Activated CD8-positive, alpha-beta memory T cell treated with anti-CD3 and anti-CD28 coated beads for 24 hours (primary cell): ENCODE measurements at places on chromosomes 2 and 18.
A peak's percentile ranks its signal among the peaks of the same experiment; 100 is the strongest.

DNA sequence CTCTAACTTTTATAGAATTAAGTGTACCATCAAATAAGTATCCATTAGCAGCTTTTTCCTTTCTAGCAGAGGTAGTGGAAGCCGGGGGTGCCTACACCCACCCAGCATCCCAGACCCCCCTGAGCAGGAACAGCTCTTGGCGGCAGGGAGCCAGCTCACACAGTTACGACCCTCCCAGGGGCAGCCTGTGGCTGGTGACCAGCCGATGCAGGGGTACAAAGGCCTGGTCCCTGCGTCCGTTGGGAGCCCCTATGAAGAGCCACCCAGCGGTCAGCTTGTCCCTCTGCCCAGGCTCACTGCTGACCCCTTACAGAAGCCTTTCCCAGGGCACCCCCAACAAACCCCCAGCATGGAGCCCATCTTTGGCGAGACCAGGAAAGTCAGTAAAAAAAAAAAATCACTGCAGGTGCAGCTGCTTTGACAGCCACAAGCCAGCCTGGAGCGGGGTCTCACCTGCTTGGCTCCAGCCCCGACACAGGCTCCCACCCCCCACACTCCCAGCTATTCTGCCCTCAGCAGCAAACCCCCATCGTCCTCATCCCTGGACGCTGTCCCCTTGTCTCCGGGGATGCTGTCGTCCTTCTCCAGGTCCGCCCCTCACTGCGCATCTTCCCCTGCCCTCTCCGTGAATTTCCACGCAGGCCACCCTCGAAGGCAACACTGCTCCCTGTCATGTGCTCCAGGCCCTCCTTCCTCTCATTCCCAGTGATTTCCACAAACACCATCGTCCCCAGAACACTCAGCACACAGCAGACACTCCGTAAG lies 43.1 kb downstream of the GPC1 start:
- DNase-seq: no peak

DNA sequence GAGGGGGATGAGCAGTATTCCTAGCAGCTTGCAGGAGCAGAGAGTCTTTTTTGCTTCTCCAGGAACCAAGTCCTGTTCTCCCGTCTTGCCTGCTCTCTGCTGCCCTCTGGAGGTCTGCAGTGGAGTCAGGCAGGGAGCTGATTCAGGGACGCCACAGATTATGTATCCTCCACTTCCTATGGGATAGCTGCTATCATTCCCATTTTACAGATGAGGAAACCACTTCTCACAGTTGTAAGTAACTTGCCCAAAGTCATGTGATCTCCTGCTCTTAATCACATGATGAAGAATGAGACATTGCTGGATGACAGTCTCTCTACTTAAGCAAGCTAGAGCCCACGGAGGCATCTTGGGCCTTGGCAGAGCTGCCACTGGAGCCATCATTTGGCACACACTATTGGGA lies 8.3 kb downstream of the SLC4A5 start:
- peak; percentile 88 for DNase-seq

GRCh38 chr2:24710806-24711205 lies 82.4 kb downstream of the PTRHD1 start:
- no peak for DNase-seq

DNA sequence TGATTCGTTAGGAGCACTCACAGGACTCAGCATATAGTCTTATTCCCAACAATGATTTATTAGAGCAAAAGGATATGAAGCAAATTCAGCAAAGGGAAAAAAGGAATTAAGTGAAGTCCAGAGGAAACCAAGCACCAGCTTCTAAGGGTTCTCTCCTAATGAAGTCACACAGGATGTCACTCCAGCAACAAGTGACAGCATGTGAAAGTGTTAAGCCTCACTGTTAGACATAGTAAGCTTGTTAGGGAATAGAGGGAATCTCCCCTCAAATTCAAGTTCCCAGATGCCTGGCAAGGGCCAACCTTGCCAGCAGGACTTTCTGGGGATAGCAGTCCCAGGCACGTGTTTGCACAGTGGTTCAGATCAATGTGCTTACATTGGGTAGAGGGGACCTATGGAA lies 4.4 kb upstream of the SLC30A6 start:
- no peak for DNase-seq

DNA sequence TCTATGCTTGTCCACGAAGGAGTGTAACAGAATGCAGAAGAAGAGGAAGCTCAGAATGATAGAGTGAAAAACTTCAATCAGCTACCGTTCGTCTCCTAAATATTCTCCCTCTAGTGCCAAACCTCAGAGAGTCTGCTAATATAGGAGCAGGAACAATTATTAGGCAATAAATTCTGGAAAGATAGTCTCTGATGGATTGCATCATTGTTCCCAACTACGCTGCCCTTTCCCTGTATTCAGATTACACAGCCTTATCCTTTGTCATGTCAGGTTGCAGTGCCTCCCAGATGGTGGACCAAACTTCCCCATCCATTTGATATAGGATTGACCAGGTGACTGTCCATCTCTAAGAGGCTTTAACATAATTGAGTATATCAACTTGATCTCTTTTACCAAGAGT lies 811.5 kb upstream of the CHAC2 start:
- no peak for DNase-seq

- DNase-seq: no peak
Observed at GRCh38 chr18:4267641-4268040, 187.5 kb downstream of the DLGAP1 start.

DNA sequence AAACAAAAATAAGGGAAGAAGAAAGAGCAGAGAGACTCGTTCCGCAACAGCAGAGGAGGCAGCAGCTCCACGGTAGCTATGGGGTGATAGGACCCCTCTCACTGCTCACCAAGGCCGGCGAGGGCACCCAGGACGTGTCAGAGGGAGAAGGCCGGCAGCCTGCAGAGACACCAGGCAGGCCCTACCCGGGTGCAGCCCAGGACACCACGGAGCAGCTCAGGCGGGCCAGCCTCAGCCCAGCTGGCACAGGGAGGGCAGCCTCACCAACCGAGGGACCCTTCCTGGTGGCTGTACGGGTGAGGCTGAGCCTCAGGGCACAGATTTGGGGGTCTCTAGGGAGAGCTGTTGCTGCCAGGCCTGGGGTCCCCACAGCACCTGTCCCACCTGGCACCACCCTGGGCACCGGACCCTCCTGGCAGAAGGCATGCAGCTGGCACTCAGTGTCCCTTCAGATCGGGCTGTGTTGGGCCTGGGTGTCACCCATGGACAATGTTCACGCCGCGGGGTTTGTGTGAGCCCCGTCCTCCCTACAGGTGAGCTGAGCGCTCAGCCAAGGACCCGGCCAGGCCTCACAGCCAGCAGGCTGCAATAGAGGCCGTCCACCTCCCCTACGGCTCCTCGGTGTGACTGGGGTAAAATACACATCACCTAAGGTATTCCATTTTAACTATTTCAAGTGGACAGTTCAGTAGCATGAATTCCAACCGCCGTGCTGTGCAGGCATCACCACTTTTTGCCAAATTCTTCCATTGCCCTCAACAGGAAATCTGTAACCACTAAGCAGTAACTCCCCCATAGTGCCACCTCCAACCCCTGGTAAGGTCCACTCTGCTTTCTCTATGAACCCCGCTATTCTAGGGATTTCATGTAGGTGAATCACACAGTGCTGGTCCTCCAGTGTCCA lies 21.6 kb downstream of the KCNG2 start:
- no peak for DNase-seq

- no peak for DNase-seq
Observed at GRCh38 chr2:97011977-97012569, 25.7 kb upstream of the FAM178B start.

- DNase-seq: no peak
Observed at GRCh38 chr2:367246-367645, 79.4 kb upstream of the ALKAL2 start.

GRCh38 chr2:53265544-53266299 lies 501.9 kb upstream of the CHAC2 start:
- no peak for DNase-seq

GRCh38 chr2:5330961-5331360 lies 361.2 kb upstream of the SOX11 start:
- no peak for DNase-seq

DNA sequence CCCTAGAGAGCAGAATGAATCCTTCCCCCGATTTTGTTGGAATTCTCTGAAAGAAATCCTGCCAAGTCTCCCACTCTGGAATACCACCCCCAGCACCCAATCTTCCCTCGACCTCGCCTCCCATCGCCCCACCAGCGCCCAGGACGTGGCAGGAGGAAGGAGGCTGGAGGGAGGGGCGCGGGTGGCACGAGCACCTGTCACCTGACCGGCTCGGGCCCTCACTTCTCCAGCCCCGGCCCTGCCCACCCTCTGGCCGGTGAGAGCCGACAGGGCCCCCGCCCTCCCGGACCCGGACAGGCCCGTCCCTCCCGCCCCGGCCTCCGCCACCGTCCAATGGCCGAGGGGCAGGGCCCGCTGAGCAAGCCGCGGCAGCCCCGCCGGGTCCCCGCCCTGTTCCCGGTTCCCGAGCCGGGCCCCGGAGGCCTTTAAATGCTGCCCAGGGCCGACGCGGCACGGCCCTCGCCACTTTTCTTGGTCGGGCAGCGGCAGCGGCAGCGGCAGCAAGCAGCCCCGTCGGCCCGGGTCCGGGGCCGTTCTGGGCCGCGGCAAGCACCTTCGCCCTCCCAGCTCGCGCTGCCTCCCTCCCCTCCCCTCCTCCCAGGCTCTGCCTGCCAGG lies at the start of gene LGALSL:
LGALSL (plus strand) TSS at position 393 of the 616 bp plus-strand sequence. CDS start 384 bp downstream, outside the sequence.
- peak; percentile 82 for DNase-seq

GRCh38 chr2:82968358-82968757 lies 1490.7 kb downstream of the SUCLG1 start:
- DNase-seq: no peak

GRCh38 chr2:177318613-177319012 lies 54.1 kb upstream of the NFE2L2 start:
- DNase-seq: no peak

DNA sequence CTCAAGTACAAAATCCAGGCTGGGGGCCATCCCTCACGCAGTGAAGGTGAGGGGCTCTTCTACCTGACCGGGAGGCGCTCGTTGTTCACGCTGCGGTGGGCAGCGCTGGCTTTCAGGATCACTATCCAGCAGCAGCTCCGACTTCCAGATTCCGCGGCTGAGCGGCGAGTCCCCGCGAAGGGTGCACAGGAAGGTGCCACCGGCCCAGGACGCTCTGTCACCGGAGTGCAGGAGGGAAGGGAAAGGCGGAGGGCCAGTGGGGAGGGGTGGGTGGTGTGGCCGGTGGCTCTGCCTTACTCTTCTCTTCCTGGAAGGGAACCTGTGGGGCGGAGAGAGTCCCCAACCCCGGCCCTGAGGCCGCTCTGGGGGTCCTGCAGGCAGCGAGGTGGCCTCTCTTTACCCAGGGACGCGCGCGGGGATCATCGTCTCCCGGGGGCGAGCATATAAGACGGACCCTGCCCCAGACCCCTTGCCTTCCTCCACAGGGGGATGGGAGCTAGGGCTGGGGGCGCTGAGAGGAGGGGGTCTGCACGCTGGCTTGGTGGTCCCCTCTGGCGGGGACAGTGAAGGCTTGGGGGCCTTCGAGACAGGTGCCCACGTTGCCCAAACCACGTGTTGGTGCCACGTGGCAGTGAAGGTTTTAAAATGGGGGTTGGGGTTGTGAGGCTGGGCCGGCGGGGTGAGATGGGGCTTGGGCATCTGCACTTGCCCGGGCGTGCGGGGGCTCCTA lies 26.9 kb upstream of the HS6ST1 start:
- DNase-seq: no peak

- DNase-seq: no peak
Observed at GRCh38 chr2:241908686-241909420, 39.3 kb downstream of the RTP5 start.

DNA sequence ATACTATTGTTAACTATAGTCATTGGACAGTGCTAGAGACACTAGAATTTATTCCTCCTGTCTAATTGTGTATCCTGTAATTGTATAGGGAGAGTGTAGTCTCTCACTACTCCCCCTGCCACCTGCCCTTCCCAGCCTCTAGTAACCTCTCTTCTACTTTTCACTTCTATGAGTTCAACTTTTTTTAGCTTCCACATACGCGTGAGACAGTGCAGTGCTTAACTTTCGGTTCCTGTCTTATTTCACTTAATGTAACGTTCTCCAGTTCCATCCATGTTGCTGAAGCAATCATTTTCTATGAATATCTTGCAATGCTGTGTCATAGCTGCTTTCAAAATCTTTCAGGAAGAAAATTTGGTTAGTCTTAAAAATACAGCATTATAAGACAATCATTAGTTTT lies 22.8 kb upstream of the RUFY4 start:
- DNase-seq: no peak

DNA sequence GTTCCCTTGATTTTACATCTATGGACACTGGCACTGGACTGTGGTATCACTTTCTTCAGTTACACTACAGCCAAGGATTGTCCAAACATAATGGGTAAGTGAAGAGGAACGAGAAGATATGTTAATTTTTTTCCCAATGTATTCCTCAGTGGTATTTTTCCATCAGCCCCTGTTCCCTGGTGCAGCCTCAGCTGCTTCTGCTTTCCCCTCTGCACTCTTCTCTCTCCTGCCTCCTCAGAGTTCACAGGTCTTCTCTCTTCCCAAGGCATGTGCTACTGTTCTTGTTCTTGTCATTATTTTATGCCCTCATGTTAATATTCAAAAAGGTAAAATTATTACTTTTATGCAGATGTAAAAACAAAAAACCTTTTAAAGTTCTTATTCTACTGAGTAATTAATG lies 378.0 kb upstream of the NRXN1 start:
- no peak for DNase-seq

DNA sequence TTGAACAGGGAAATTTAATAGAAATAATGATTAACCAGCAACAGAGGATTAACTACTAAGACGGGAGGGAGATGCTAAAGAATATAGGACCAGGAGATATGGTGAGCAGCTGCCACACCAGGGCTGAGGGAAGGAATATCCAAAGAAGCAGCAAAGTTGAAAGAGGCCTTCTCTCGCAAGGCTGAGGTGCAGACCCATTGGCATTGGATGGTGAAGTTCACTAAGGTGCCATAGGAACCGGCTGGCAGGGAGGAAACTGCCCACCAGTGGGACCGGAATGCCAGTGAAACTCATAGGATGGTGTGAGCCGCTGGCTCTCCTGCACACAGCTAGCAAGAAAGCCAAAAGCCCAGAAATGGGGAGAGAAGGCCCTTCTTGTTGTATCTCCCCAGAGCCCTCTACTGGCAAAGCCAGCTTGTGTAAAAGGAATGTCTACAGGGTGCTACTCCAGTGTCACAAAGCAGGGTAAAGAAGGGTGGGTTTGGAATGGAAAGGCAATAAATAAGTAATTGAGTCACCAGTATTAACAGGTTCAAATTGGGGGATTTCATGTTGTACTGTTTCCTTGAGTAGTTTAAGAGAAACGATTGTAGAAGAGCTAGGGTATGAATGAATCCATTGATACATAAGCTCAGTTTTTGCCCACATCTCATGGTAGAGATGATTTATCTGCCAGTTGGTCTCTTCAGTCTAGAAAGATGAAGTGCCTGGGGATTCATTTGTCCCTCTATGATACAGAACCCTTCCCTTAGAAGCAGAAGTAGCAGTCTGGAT lies 36.0 kb downstream of the FARP2 start:
- DNase-seq: no peak
